Muscle of leg (tissue), 16 donors: ENCODE measurements at places on chromosomes 5 and 9. TPM values are rescaled to one million over a fixed set of nuclear protein-coding genes. Genes with fewer than 3 reads are reported as not detected.

DNA sequence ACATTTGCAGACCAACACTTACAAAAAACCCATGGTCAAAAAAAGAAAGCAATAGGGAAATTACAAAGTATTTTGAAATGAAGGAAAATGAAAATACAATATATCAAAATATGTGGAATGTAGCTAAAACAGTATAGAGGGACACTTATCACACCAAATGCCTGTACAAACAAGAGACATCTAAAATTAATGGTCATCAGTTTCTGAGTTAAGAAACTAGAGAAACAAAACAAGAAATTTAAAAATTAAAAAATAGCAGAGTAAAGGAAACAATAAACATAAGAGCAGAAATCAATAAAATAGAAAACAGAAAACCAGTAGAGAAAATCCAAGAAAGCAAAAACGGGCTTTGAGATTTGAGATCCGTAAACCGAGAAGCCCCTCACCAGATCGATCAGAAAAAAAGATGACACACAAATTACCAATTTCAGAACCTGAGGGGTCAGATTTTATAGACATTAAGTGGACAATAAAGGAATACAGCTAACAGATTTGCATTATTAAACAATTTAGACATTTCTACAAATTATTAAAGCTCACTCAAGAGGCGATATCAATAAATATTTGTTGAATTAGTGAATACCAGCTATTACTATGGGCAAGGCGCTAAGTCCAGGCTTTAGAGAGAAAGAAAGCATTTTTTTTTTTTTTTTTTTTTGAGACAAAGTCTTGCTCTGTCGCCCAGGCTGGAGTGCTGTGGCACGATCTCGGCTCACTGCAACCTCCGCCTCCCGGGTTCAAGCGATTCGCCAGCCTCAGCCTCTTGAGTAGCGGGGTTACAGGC is 1.0 kb upstream of the TENT2 start:
- no peak for DNase-seq

DNA sequence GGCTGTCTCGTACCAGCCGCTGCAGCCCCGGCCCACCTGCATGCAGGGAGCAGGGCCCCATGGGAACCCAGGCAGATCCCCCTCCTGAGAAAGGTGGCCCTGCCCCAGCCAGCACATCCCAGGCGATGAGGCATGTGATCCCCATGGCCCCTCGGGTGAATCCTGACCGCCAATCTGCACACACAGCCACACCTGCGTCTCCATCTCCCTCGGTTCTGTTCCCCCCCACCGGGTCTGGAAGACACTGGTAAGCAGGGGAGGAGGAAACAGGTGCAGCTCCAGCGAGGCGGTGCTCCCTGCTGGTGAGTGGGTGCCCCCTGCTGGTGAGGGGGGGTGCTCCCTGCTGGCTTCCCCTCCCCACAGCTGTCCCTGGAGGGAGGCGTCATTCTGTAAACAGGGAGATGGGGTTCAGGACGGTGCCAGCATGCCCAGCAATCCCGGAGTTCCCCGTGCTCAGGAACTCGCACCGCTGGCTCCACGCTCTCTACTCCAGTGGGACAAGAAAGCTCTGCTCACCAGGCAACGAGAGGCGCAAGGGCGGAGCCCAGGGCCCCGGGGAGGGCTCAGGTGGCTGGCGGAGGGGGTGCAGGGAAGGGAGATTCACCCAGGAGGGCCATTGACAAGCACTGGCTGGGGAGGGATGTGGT is 28.4 kb upstream of the SLC12A7 start:
- DNase-seq = peak; percentile 71

- DNase-seq = no peak
Observed at GRCh38 chr9:111890334-111890733, 6.3 kb upstream of the UGCG start.

DNA sequence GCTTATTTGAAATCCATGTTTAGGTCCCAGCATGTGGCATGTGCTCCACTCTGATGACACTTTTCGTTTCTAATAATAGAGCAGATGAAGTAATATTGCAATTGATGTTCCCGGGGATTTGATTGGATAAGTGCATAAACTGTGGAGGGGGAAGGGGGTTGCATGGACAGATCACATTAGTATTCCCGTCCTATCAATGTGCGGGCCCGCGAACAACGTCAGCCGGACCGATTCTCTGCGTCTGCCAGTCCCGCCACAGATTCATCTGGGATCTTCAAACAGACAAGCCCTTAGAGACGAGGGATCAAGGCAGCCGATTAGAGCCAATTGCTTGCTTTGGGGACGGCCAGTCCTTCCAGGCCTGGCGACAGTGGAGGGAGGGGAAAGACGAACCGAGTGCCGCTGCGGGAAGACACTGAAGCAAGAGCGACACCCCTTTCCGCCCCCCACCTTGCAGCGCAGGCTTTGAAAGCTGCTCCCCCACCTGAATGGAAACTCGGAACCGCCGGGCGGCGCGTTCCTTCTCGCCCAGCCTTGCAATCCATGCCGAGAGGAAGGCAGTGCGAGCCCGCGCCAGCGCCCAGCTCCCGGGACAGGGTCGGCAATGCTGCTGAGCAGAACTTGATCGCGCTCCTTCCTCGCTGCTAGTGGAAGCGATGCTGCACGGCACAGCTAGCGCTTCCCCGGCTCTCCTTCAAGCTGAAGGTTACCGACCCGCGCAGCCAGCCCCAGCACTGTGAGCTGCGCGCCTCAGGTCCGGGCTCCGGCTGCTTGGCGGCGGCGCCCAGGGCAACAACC is at the start of gene RGS7BP:
TSS of gene RGS7BP (plus strand) at position 247 of the 798 bp plus-strand sequence. CDS start 610 bp downstream, outside the sequence.
- DNase-seq = peak; percentile 56

MYMK gene
- total RNA-seq = 23.0 TPM

DNA sequence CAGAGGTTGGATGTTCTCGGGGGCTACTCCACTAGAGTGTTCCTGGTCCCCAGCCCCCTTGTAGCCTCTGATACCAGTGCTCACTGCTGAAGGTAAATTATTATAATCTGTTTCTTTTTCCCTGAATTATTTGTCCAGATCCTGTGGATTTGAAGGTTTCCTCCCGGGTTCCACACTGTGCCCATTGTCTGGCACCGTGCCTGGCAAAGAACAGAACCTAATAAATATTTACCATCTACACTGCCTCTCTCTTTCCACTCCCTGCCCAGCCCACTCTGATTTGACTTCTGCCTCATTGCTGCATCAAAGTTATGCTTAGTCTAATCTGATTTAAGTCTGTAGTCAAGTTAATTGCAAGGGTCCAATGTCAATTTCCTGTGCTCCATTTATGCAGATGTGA is 322.9 kb downstream of the NTRK2 start:
- DNase-seq = no peak

DNA sequence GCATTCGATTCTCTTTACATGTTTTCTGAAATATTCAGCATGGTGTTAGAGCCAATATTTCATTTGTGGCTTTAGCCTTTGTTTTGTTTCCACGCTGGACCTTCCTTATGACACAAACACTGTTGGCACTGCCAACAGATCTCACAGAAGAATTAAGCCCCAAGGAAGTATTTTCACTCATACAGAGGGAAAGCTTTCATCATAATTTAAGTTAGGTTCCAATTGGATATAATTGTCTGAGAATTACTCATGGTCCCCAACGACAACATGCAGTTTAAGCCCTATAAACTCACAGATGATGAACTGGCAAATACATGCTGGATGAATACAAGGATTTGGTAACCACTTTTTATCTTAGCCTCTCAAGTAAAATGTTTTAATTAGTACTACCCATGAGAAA is 259.5 kb downstream of the EBF1 start:
- peak; percentile 57 for DNase-seq

- no peak for DNase-seq
Observed at GRCh38 chr5:63247651-63248050, 669.0 kb downstream of the LRRC70 start.

DNA sequence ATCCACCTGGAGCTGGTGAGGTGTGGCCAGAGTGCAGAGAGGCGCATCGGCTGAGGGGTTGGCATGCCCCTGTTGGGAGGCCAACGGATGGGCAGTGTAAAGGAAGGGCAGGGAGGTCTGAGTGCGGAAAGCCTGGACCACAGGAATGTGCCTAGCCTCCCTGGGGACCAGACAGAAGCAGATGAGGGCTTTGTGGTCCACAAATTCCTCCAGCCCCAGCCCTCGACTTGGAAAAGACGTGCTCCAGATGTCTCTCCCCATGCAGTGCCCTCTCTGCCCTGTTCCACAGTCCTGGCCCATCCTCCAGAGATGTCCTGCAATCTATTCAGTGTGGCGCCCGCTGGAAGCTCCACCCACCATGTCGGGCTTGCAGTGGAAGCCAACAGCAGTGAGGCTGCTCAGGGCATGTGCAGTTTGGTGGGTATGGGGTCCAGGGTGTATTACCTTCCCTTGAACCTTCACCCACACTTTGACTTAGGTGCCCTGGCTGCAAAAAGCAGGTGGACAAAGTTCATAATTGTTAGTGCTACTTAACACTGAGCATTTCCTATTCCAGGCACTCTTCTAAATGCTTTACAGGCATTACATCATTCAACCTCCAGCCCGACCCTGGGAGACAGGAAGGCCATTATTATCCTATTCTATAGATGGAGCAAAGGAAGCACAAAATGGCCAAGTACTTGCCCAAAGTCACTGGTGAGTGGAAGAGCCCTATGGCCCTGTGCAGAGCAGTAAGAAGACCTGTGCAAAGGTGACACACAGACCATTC is 120.2 kb upstream of the SLC25A48 start:
- DNase-seq = no peak

BOD1 gene
- total RNA-seq = 80.2 TPM

LURAP1L gene
- total RNA-seq = 7.7 TPM

DNA sequence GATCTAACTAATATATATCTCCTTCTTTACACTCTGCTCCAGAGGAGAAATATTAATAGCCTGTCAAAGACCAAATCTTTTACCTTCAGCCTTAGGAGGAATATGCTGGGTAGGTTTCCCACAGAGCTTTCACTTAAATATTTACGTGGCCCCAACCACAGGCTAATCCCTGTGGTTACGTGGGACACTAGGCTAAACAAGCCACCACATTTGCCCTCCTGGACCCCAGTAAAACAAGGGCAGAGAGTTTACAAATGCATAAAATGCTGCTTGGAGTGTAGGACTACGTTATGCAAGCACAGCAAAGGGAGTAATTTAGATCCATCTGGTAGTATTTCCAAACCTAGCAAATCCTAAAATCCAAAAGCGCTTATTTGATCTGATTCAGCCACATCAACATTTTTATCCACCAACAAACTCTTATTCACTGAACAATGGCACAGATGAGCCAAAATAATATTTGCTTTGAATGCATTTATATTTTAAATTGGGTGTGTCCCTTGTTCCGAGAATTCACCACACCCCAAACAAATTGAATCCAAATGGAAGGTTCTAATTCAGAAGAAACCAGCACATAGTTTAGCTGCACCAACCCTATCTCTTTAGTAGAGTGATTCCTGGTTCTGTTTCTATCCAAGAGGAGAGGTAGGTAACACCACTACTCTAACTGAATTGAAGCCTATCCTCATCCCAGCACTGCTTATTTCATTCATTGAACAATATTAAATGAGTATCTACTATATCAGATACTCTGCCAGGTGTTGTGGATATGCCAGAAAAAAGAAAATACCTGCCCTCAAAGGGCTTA is 179.0 kb downstream of the TSSK1B start:
- peak; percentile 52 for DNase-seq

GRCh38 chr9:38067859-38068681 is 957 bp downstream of the SHB start:
- DNase-seq = peak; percentile 49

GRCh38 chr9:17739736-17740135 is 160.9 kb downstream of the SH3GL2 start:
- peak; percentile 83 for DNase-seq

OCLN gene
- total RNA-seq = 2.4 TPM

- DNase-seq = no peak
Observed at GRCh38 chr9:111842313-111842712, 47.6 kb upstream of the SHOC1 start.

- DNase-seq = peak; percentile 36
Observed at GRCh38 chr5:156981481-156981880, 18.5 kb upstream of the TIMD4 start.

GRCh38 chr5:179886190-179886911 is 21.3 kb downstream of the TBC1D9B start:
- no peak for DNase-seq

DNA sequence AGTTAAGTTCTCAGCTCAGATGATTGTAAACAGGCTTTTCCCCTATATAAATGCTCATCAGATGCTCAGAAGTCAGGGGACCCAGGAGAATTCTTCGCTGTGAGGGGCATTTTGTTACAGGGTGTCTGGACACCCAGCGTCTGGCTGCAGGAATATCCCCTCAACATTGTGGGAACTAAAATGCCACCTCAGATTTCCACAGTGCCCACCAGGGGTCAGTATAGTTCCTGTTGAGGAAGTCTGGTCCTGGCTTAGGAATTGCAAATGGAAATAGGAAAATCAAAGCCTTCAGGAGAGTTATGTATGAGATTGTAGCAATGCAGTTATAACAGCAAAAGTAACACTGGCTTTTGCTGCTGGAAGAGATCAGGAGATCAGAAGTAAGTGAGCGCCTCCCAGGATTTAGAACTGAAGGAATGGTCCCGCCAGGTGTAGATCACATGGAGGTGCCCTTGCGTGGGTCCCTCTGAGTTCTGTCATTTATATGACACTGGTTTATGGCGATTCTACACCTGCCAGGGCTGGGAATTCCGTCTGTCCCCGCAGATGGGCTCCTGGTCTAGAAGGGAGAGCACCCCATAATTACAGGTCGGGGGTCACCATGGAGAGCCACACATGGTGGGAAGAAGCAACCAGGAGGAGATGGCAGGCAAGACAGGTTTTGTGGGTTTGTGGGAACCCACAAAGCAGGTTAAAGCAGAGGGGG is 47.1 kb upstream of the CTSL start:
- peak; percentile 88 for DNase-seq

DNA sequence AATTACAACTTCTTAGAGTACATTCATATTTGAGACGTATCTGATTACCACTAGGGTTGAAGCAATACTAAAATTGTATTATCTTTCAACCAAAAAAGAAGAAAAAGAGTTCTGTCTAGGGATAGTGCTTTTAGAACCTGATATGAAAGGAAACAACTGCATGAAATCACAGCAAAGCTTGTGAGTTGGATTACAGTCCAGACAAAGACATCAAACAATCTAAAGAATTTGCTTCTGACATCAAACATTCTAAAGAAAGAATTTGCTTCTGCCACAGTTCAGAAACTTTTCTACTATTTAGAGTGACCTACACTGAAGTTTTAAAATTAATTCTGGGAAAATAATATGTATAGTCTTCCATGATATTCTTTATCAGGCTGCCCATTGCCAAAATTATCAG is 1141.1 kb upstream of the ACO1 start:
- no peak for DNase-seq

- DNase-seq = no peak
Observed at GRCh38 chr5:77280036-77280435, 69.6 kb downstream of the PDE8B start.

GRCh38 chr5:58490402-58491050 is 709 bp upstream of the GAPT start:
- DNase-seq = peak; percentile 13

PLEKHG4B gene
- total RNA-seq = 1.1 TPM

GRCh38 chr5:18379189-18379588 is 744.9 kb downstream of the TAF11L14 start:
- DNase-seq = no peak

- peak; percentile 74 for DNase-seq
Observed at GRCh38 chr5:173573126-173573960, 43.1 kb downstream of the BOD1 start.

SPINK6 gene
- not detected for total RNA-seq

- DNase-seq = no peak
Observed at GRCh38 chr9:2320114-2320513, 301.5 kb upstream of the VLDLR start.
